NCI-H2081 treated with DMSO at 0.1 percent for 48 hours (cell line): ENCODE measurements at places on chromosomes 5 and 9.

DNA sequence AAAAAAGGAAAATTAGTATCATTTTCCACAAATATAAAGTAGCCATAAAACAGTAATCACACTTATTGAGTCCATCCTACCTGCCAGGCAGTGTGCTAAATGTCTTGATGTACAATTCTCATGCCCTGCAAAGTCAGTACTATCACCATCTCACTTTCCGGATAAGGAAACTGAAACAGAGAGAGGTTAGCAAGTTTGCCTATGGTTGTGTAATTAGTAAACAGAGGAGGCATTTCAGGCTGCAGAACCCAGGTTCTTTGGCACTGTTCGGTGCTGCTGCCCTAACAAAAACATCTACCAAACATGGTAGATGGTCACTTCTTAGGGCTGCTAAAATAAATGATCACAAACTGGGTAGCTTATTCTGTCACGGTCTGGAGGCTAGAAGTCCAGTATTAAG is 22.6 kb downstream of the PLAC8L1 start:
- DNase-seq = no peak

GRCh38 chr9:135344915-135345500 is 134.6 kb upstream of the PPP1R26 start:
- no peak for DNase-seq

DNA sequence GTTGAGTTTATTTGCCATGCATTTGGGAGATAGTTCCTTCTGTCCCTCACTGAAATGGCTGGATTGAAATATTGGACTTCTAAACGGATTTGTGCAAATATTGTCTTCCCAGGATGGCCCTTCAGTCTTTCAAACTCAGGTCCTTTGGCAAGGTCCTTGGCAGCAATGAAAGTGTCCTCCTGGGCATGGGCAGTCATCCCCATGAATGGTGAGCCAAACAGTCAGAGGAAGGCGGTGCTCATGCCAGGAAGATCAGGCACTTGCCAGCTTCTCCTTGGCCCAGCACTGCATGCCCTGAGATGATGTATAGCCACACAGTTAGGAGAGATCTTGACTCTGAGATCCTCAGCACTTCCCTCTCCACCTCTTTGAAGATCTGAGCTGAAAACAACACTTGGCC is 221.4 kb upstream of the KLF4 start:
- DNase-seq = no peak

DNA sequence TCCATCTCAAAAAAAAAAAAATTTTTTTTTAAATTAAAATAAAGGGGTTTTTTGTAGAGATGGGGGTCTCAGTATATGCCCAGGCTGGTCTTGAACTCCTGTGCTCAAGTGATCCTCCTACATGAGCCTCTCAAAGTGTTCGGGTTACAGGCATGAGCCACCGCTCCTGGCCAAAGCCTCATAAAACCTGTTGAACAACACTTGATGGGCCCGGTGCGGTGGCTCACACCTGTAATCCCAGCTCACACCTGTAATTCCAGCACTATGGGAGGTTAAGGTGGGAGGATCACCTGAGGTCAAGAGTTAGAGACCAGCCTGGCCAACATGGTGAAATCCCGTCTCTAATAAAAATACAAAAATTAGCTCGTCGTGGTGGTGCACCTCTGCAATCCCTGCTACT is 7.7 kb upstream of the NPM1 start:
- no peak for DNase-seq

DNA sequence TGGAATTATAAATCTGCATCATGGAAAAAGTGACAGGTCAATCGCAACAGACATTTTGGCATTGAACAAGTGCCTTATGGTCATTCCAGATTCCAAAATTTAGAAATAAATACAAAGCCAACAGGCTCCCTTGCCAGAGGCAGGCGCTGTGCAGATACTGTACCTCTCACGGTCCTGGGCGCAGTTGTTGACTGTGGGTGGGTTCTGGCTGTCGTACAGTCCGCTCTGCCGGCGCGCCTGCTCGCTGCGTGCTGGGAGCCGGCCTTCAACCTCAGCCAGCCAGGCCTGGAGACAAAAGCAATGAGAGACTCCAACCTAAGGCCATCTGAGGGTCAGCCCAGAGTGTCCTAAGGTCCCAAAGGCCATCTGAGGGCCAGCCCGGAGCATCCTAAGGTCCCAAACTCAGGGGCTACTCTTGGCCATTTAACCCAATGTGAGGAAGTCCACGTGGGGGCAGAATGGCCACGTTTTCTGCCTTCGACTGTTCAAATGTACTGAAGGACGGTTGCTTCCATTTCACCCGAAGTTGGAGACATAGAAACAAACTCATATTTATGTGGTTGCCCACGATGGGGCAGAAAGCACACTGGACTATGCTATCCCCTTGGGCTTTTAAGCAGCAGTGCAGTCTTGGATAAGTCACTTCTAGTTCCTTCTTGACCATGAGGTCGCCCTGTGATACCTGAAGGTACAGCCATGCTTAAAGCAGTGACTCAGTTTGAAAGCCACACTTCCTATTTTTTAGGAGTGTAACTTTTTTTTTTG is 65.2 kb downstream of the USP20 start:
- DNase-seq = no peak

- DNase-seq = peak; percentile 60
Observed at GRCh38 chr9:14433351-14434157, 119.6 kb upstream of the NFIB start.

DNA sequence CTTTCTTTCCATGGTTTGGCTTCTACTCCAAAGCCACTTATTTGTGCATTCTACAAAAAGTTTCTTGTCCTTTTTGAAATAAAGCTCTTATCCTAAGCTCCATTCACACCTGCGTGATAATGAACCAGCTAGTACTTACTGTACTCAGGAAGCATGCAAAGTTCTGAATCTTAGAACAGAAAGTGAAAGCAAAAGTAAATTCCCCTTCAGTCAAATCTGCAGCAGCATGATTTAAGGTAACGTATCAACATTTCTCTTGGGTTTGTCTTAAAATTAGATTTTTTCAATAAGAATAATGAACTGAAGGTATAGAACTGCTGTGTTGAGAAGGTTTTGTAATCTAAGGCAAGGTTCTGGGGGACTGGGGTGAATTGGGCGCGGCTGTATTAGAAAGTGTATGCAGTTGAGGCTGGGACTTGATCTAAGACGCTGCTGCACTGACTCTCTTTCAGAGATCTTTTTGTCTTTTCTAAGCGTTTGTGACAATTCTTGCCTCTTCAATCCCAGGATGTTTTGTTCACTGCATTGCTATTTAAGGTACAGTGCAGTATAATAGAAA is at the start of gene ERAP2:
Gene ERAP2 (plus strand): TSS at position 209 of the 559 bp plus-strand sequence. CDS start 3,186 bp downstream, outside the sequence.
- DNase-seq = no peak

DNA sequence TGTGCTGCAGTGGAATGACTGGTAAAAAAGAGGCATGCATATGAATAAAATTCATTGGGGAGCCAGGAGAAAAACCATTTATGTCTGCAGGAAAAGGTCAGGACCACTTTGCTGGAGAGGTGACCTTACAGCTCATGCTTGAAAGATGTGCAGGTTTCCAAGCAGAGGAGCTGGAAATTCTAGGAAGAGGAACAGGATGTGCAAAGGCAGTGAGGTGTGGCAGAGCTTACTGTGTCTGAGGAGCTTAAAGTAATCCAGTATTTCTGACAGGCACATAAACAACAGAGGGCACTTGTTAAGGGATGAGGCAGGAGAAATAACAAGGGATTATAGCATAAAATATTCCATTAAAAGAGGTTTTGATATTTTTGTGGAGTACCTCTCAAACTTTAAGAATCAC is 203.2 kb downstream of the CD180 start:
- DNase-seq = no peak

DNA sequence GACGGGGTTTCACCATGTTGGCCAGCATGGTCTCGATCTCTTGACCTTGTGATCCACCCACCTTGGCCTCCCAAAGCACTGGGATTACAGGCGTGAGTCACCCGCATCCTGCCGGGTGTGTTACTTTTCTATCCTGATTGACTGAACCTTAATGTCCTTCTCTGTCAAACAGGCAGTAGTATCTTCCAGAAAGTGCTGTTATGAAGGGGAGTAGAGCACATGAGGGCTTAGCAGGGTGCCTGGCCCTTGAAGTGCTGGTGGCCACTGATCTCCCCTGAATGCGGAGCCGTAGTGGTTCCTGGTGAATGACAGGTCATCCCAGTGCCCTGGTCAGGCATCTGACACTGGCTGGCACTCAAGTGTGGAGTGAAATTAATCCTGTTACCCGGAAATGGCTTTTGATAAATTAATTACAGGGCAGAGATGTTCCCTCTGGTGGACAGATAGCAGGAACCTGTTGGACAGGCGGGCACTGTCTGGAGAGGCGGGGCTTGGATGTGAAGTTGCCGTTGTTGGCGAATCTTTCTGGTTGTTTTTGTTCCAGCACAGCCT is 28.4 kb downstream of the PRRC2B start:
- DNase-seq = no peak

DNA sequence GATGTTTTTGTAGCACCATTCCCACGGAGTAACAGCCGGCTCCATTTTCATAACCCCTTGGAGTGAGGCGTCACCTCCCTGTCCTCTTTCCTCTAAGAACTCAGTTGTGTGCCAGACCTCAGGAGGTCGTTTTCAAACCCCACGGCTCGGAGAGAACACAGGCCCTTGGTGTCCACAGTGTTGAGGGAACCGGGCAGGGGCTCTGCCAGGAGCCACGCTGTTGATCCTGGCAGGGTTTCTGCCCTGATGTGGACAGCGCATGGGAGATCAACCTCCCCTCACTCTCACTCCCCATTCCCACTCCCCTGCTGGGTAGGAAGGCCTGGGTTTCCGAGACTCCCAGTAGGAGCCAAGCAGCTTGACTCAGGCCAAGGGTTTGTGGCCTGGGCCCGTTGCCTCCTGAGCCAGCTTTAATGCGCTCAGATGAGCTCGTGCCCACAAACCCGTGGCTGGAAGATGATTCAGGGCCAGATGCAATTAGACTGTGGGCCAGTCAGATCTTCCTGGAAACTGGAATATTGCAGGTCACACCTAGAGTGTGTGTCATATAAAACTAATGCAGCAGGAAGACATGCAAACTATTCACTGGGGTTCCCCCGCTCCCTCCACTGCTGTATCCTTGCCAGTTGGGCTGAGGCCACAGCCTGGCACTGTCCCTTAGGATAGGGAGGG is 133.4 kb downstream of the SLC12A2 start:
- no peak for DNase-seq

DNA sequence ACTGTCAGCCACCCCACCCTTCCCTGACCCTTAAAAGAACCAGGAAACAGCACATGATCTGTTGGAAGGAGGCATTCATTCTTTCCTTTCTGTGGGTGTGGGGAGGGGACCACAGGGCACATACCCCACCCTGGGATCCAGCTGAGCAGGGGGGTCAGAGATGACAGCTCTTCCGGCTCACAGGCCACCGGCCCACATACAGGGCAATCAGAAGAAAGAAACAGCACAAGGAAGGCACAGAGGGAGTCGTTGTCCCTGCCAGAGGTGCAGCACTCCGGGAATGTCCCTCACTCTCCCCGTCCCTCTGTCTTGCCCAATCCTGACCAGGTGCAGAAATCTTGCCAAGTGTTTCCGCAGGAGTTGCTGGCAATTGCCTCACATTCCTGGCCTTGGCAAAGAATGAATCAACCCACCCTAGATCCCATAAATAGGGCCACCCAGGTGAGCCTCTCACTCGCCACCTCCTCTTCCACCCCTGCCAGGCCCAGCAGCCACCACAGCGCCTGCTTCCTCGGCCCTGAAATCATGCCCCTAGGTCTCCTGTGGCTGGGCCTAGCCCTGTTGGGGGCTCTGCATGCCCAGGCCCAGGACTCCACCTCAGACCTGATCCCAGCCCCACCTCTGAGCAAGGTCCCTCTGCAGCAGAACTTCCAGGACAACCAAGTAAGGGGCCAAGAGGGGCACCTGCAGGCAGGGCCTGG is at the start of gene LCN2:
Gene LCN2 (plus strand): TSS at position 453 of the 701 bp plus-strand sequence. CDS start 73 bp downstream, at position 526.
- no peak for DNase-seq

DNA sequence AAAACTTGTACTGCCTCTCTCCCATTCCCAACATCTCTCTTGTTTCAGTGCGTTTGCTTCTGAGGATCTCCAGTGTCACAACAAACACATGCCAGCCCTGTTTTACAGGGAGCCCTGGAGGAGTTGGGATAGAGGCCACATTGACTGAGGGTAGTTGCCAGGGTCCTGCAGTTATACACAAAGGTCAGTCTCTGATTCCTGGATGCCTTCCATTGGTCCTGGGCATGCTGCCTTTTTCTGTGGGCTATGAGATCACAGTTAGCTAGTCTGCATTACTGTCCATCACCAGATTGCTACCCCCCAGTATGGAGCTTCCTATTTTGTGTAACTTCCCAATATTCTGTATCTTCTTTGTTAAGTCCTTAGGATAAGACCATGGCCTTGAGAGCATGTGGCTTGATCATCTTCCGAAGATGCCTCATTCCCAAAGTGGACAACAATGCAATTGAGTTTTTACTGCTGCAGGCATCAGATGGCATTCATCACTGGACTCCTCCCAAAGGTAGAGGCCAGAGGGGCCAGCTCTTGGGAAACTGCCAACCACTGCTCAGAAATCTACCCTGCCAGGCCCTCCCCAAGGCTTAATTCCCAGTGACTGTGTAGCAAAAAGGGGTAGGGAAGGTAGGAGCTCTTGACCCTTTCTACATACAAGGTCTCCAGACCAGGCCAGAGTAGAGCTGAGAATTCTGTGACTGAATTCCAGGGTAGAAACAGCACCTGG is 9.5 kb downstream of the NUDT2 start:
- DNase-seq = no peak

DNA sequence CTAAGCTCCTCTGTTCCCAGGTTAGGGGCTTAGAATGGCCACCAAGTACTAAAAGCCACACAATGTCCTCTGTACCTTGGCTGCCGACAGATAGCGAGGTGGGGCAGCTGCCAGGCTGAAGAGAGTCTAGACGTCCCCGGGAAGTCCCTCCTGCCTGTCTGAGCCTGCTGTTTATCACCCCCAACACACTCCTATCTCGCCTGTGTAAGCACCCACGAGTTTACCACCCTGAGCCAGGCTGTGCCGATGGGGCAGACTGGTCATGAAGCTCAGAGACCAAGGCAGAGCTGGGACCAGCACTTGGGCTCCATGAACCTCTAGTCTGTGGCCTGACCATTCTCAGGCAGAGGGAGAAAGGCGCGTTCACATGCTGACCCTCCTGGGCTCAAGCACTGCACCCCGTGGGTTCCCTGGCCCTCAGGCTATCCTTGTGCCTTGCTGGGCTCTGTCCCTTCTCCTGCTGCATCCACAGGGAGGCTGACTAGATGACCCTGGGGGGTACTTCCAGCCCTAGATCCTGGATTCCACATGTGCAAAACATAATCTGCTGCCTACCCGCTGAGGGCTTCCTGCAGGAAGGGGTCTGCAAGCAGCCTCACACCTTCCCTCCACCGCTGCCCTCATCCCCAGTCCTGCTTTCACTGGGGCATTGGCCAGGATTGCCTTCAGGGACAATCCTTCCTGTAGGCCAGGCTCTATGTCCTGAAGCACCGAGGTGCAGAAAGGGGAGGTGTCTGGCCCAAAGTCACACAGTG is 18.6 kb upstream of the SLC25A51 start:
- no peak for DNase-seq

- DNase-seq = no peak
Observed at GRCh38 chr9:92414566-92414965, 9.7 kb downstream of the OMD start.

DNA sequence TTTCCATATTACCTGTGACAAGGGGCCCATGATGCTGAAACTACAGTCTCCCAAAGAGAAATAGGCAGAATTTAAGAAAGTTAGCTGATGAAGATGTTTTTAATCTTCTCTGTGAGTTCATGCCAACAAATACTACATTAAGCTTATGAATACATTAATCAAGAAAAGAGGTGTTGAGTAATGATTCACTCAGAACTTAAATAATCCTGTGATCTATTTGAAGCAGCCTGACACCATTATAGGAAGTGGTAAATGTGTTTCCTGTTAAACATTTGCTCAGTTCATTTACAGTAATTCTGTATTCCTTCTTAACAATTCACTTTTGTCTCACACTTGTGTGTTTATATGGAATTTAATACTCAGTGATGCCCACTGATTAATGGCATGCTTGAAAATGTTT is 75.0 kb upstream of the IZUMO3 start:
- no peak for DNase-seq

GRCh38 chr5:74187757-74188156 is 452.8 kb downstream of the ENC1 start:
- DNase-seq = no peak
